ENCODE measurements at places on chromosomes 4 and X. TPM values are rescaled to one million over a fixed set of nuclear protein-coding genes. Genes with fewer than 3 reads are reported as not detected.

The AADAT gene
- total RNA-seq: 14.5 TPM

The BEND4 gene
- total RNA-seq: not detected

The CYP2U1 gene
- 2.5 TPM for total RNA-seq

The PAGE5 gene
- not detected for total RNA-seq

The LEF1 gene
- 0.69 TPM for total RNA-seq

The PARM1 gene
- total RNA-seq: 0.52 TPM

The CLDN22 gene
- not detected for total RNA-seq

The CFP gene
- 0.10 TPM for total RNA-seq

The SAP30 gene
- total RNA-seq: 19.9 TPM

The NONO gene
- total RNA-seq: 527 TPM

The ANXA5 gene
- 332 TPM for total RNA-seq

The SYNPO2 gene
- total RNA-seq: 1.2 TPM

The TRAPPC2 gene
- total RNA-seq: 20.3 TPM

The MAGEA6 gene
- total RNA-seq: not detected

The SRPX gene
- total RNA-seq: 78.0 TPM

The TIGD2 gene
- 11.7 TPM for total RNA-seq

The SPANXN4 gene
- total RNA-seq: 34.8 TPM

The ZCCHC12 gene
- total RNA-seq: 0.07 TPM

The ACTRT1 gene
- not detected for total RNA-seq

The NUDT11 gene
- 30.6 TPM for total RNA-seq

The DUX4 gene
- total RNA-seq: not detected

The CDK16 gene
- total RNA-seq: 141 TPM

The CPZ gene
- not detected for total RNA-seq

The FGFBP1 gene
- not detected for total RNA-seq

The NALF2 gene
- 3.6 TPM for total RNA-seq

The DOK7 gene
- total RNA-seq: 0.14 TPM

The MAGEE1 gene
- total RNA-seq: 1.4 TPM

The CD40LG gene
- not detected for total RNA-seq

The IL1RAPL2 gene
- total RNA-seq: 0.07 TPM

The RIPPLY1 gene
- total RNA-seq: not detected

The GUCY1A1 gene
- 0.92 TPM for total RNA-seq

The ETDA gene
- not detected for total RNA-seq

Measured in NCI-H460 (cell line).